ENCODE measurements at places on chromosomes 5 and 9.

GRCh38 chr9:86945728-86946200, 1.5 kb downstream of the GAS1 start:
- no peak for DNase-seq

GRCh38 chr5:88952344-88952743, 69.4 kb upstream of the MEF2C start:
- DNase-seq, result no peak

DNA sequence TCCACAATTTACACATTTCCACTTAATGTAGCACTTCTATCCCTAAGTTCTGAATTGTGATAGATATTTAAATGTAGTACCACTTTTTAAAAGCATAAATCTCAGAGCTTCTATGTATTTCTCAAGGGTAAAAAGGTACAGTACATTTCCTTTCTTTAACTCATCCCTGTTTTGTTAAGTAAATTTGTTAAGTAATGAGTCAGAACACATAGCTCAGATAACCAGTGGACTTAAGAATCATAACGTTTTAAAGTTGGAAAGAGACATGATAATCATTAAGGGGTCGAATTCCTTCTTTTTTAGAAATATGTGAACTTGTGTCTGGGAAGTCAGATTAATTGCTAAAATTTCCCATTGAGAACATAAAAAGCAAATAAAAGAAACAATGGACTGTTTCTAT, 810.2 kb upstream of the NUDT12 start:
- no peak for DNase-seq

- DNase-seq, result no peak
Measured at GRCh38 chr5:172530878-172531703, 76.8 kb upstream of the SH3PXD2B start.

DNA sequence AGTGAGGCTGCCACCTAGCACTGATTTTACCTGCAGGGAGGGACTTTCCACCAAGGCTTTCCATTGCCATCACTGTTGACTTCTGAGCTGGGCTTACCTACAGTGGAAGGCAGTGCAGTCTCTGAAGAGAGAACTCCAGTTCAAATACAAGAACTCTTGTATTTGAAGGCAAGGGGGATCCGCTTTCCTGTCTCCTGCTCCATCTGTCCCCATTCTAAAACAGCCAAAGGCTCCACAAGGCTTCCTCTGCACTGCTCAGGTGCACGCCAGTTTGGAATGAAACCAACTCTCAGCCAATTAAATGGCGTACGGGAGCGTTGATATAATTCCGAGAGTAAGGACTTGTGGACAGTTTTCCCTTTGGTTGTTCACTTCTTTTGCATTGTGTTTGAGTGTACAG, 66.0 kb upstream of the CXCL14 start:
- no peak for DNase-seq

- DNase-seq, result no peak
Measured at GRCh38 chr5:171142617-171143016, 166.4 kb upstream of the TLX3 start.

DNA sequence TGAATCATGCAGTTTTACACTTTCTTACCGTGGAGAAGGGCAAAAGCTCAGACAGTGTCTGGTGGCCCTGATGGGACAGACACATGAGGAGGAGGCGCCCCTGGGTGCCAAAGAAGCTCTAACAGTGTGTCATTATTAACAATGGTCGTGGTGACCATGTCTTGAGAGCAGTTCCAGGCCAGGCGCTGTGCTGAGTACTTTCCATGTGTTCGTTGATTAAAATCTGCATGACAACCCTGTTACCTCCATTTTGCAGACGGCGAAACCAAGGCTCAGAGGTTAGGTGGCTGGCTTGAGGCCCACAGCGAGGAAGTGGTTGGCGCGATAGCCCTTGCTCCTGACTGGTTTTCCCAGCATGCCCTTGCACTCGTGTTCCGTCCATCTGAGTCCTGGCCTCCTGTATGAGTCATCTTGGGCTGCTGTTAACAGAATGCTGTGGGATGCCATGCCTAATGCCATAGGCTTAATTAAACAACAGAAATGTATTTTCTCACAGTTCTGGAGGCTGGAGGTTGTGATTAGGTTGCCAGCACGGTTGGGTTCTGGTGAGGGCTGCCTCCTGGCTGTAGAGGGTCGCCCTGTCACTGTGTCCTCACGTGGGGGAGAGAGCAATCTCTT, 92.0 kb downstream of the AMBP start:
- no peak for DNase-seq

GRCh38 chr5:143481697-143482531, 78.4 kb upstream of the NR3C1 start:
- DNase-seq, result no peak

DNA sequence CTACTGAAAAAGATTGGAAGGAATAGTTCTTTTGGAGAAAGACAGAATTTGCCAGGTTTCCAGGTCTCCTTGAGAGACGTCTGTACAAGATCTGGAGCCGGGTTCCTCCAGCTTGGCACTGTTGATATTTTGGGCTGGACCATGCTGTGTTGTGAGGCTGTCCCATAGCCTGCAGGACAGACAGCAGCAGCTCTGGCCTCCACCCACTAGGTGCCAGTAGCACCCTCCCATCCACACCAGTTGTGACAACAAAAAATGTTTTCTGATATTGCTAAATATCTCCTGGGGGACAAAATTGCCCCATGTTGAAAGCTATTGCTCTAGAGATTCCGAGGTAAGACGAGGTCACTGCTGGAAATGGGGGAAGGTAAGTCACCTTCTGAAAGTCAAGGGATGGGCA, 287.7 kb upstream of the DAP start:
- no peak for DNase-seq

DNA sequence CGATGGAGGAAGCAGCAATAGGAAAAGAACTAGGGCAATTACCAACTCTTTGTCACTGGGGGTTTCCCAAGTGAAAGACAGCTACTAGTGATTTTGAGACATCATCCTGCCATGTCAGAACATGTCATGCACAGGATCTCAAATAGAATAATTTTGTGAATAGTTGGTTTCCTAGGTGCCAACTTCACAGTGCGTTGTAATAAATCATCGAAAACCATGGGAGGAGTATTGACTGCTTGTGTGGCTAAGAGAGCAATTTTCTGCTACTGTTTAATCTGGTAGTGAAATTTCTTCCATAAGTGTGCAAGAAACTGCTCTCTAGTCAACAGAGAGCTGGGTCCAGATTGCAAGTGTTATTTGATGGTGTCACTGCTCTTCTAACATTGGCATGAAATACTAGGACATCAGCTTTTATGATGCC, 168.6 kb downstream of the NNT start:
- no peak for DNase-seq

DNA sequence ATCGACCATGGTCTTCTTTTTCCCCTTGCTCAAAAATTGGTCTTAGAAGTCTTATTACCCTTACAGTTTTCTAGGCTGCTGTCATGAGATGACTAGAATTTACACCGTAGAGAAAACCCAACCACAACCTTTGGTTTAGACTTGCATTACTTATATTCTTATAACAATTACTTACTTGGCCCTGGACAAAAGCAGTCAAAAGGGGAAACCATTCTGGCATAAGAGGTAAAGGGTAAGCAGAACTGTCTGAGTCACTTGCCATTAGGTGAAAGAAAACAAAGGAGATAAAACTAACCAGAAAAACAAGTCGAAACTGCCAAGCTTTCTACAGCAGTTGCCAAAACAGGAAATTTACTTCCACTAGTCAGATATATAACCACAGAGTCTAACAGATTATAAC, 17.9 kb downstream of the TMEM245 start:
- DNase-seq, result no peak

- no peak for DNase-seq
Measured at GRCh38 chr5:53555160-53555559, 5.3 kb upstream of the NDUFS4 start.

DNA sequence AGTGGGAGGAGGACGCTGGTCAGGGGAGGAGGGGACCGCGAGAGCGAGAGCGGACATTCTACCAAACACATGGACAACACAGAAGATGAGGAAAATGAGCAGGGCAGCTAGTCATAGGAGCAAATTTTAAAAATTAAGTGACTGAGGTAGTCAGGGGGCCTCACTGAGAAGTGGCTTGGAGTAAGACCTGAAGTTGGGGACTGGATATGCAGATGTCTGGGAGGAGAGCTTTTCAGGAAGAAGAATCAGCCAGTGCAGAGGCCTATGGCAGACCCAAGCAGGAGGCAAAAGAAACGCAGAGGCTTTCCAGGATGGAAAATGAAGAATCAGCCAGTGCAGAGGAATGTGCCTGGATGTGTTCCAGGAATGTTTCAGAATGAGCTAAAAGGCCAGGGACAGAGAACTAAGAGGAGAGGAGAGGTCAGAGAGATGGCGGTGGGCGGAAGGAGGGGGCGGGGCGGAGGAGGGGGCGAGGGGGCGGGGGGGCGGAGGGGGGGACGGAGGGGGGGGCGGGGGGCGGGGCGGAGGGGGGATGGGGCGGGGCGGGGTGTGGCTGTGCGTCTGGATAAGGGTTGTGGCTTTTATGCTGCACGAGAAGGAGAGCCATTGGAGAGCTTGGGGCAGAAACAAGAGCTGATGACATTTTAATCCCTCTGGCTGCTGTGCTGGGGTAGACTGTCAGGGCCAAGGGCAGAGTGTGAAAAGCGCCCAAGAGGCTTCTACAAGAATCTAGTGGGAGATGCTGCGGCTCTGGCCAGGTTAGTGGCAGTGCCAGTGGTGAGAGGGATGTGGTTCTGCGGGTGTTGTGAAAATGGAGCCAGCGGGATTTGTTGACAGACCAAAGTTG, 129.6 kb downstream of the KCNIP1 start:
- no peak for DNase-seq

DNA sequence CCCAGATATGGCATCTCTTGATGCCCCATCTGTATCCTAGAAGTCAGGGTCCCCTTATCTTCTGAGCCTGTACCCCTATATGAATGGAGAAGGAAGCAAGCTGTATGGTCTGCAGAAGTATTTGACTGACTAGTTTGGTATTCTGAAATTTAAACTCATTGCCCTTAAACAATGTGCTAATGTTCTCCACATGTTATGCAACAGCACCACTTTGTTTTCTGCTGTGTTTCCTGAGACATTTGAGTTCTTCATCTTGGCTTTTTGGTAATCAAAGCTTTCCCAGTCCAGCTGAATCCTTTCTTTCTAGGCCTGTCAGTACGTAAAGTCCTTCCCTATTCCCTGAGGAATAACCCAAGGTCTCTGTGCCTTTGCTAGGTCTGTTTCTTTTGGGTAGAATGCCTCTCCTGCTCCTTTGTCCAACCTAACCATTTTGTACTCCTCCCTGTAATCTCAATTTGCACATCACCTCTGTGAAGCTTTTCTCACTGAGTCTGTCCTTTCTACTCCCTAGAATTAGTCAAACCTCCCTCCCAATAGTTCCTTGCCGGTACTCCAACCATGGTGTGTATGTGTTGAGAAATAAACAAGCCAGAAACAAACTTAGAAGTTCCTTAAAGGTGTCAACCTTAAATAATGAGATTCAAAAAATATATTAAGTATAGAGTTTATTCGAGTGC, 72.1 kb upstream of the HSPB3 start:
- DNase-seq, result no peak
